ENCODE measurements at places on chromosomes 3 and 15. TPM values are rescaled to one million over a fixed set of nuclear protein-coding genes. Genes with fewer than 3 reads are reported as not detected.

GOLGA6L4 gene
- total RNA-seq: 0.49 TPM

GOLGA8J gene
- total RNA-seq: not detected

CCDC9B gene
- total RNA-seq: 13.4 TPM

GPR62 gene
- 0.49 TPM for total RNA-seq

FOXB1 gene
- not detected for total RNA-seq

GHSR gene
- not detected for total RNA-seq

TGM4 gene
- 0.65 TPM for total RNA-seq

PTPN9 gene
- total RNA-seq: 32.1 TPM

PLSCR4 gene
- total RNA-seq: 2.9 TPM

ARPIN gene
- 9.0 TPM for total RNA-seq

SH3GL3 gene
- total RNA-seq: 0.38 TPM

TEX9 gene
- total RNA-seq: 1.6 TPM

TOPAZ1 gene
- not detected for total RNA-seq

STAC gene
- 31.0 TPM for total RNA-seq

LRRC49 gene
- 6.8 TPM for total RNA-seq

EPM2AIP1 gene
- 10.1 TPM for total RNA-seq

MAP4 gene
- 165 TPM for total RNA-seq

All from mesangial cell (primary cell).